ENCODE measurements at places on chromosomes 2 and 18.
A peak's percentile ranks its signal among the peaks of the same experiment; 100 is the strongest.

GRCh38 chr2:9220201-9220600 lies 13.6 kb downstream of the ASAP2 start:
- no peak for DNase-seq

- no peak for DNase-seq
Observed at GRCh38 chr2:151770995-151771394, 36.7 kb upstream of the NEB start.

DNA sequence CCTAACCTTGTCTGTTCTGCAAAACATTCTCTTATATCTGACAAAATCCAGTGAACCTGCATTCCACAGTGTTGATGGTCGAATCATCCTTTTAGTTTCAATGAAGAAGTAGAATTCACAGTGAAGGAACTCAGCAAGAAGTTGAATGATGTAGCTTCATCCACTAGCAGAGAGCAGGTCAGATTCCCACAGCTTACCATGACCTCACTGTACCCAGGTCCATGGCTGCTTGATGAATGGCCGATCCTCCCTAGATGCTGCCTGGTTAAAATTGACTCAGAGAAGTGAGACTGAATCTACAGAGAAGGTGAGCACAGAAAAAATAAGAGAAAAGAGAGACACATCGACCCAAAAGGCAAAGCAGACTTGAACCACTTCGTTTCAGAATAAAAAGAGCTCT lies 906.0 kb upstream of the CHAC2 start:
- DNase-seq, result no peak

DNA sequence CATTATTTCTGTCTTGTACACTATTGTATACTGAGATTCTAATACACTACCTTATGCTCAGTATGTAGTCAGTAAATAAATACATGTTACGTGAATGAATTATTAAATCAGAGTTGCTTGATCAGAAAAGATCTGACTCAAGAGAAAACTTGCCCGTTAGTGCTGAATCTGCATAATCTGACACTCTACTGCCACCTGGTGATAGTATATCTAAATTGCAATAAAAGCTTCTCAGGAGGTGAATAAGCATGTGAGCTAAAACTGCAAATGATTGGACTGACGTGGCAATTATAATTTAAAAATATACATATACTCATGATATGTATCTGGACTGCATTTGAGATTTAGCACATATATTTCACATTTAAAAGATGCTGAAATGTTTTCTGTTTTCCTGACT lies 70.4 kb downstream of the KIAA1328 start:
- DNase-seq, result no peak

DNA sequence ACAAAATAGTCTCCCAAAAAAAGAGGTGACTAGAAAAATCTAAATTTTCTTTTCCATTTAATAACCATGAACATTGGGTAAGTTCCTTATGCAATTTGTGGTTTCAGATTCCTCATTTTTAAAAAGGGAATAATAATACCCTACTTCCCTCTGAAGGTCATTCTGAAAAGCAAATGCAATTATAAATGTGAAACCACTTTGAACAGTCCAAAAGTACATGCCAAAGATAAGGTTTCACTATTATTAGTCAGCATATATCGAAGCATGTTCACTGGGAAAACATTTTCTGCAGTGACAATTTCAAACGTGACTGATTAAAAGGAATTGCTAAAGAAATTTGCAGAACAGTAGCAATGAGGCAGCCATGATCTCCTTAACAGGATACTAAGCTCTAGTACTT lies 100.1 kb upstream of the RNF152 start:
- no peak for DNase-seq

- DNase-seq, result no peak
Observed at GRCh38 chr2:152624805-152625204, 92.5 kb downstream of the PRPF40A start.

DNA sequence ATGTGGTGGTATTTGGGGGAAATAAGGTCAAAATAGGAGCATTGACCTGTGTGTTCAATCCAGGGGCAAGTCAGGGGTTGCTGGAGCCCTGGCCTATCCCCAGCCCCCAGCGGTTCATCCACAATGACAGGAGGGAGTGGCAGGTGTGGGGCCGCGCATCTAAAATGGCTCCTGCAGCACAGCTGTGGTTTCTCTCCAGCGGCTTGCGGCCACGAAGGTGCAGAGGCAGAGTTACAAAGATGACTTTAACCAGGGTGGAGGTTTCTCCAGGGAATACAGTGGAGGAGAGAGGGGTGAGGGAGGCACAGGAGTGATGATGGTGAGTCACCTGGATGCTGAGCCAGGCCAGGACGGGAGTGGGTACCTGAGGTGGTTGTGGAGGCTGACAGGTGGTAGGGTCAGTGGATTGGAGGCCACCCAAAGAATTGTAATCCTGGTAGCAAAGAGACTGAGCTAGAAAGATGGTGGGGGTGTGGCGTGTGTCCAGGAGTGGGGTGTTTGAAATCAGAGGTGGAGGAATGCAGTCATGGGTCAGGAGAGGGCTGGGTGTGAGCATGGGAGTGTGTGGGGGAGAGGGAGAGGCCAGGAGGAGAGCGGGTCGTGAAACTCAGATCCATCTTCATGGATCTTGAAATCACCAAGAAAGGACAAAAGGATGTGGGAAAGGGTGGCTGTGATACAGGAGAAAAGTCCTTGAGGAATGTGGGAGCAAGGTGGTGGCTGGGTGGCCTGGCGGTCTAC lies 83.2 kb downstream of the CTIF start:
- DNase-seq, result no peak

- no peak for DNase-seq
Observed at GRCh38 chr2:180747728-180748127, 232.7 kb upstream of the UBE2E3 start.

- no peak for DNase-seq
Observed at GRCh38 chr2:152781175-152781574, 62.8 kb downstream of the ARL6IP6 start.

- DNase-seq, result no peak
Observed at GRCh38 chr2:2834105-2834504, 503.0 kb upstream of the MYT1L start.

DNA sequence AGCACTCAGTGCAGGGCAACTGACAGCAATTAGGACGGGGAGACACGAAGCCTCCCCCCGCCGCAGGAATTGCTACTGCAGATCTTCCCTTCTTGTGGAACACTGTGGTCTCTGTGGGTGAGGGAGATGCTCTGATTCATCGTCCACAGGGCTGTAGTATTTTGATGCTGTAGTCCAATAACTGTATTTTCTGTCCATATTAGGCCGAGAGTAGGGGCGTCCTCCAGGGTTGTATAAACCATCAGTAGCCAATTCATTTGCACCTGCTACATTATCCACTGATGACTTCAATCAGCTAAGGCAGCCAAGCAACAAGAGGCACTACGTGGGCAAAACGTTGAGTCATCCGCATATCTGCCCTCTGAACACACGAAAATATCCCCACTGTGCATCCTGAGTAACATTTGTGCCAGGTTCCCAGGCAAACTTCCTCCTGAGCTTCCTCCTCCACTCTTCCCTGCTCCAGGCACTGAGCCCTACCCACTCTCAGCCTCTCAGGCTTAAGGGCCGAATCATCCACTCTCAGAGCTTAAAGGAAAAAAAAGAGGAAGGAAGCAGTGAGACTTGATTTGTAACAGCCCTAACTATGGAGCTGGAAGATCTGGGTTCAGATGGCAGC lies 62.1 kb downstream of the LBH start:
- peak; percentile 52 for DNase-seq

DNA sequence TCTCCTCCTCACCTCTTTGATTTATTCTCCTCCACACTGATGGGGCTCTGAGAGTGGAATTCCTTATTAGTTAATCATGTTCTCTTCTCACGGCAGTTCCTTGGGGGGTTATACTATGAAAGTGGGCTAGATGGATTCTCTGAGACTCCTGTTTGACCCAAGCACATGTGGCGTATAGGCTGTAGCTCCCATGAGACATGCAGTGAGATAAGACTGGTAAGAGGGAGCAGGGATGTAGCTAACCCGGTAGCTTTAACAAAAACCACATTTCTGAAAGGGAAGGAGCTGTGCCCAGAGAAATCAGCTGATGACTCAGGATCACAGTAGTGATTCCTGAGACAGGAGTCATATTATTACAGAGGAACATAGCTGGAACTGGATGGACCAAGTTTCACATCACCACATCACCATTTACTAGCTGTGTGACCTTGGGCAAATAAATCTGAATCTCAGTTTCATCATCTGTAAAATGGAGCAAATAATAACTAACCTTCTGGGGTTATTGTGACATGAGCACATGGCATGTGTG lies 82.9 kb downstream of the CRIM1 start:
- DNase-seq, result peak; percentile 73

GRCh38 chr2:162370931-162371330 lies 27.0 kb downstream of the GCA start:
- DNase-seq, result no peak

- no peak for DNase-seq
Observed at GRCh38 chr18:13486284-13486683, 240.1 kb downstream of the FAM210A start.

- no peak for DNase-seq
Observed at GRCh38 chr2:108010912-108011591, 24.7 kb downstream of the SLC5A7 start.

DNA sequence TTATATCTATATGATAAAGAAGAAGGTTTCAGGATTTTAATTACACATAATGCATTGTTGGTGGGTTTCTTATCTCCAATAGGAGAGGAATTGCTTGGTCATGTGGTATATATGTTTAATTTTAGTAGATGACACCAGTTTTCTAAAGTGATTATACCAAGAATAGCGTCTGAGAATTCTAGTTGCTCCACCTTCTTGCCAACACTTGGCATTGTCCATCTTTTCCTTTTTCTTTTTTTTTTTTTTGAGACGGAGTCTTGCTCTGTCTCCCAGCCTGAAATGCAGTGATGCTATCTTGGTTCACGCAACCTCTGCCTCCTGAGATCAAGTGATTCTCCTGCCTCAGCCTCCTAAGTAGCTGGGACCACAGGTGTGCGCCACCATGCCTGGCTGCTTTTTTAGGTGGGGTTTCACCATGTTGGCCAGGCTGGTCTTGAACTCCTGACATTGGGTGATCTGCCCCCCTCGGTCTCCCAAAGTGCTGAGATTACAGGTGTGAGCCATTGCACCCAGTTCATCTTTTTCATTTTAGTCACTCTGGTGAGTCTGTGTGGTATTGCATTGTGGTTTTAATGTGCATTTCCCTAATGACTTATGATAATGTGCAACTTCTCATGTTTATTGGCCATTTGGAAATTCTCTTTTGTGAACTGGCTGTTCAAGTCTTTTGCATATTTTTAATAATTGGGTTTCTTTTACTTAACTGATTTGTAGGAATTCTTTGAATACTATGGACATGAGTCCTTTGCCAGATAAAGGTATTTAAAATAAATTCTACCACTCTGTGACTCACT lies 37.3 kb upstream of the ZNF512 start:
- no peak for DNase-seq

DNA sequence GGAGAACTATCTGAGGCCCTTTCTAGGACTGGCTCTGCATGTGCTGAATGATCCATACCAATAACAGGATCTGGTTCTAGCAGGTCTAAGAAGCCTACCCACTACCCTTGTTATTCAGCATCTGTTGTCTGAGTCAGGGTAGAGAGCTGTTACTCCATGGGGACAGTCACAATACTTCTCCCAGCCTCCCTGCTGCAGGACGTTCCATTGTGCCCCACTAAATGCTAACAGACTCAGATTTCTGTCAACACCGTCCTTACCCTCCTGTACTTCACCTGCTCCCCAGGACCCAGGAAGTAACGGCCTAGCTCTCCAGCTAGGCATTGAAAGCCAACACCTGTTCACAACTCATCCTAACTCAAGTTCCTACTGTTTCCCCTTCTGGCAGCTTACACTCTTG lies 719.7 kb upstream of the ID2 start:
- DNase-seq, result no peak

DNA sequence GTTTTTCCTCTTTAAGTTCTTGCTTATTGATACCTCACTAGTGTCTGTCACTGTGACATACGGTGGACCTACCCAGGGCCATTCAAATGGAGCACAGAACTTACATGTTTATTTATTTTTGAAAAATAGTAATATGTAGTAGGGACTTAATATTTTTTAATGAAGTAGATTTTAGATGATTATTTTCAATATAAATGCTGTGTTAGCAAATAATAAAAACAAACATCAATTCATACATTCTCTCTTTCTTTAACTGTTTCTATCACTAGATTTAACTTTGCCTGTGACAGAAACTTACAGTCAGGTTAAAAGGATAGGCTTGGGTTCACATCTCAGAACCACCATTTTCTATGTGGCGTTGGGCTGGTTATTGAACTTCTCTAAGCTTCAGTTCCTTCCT lies 184.4 kb upstream of the RASGRP3 start:
- no peak for DNase-seq

GRCh38 chr18:62938006-62938405 lies 222.7 kb downstream of the PHLPP1 start:
- no peak for DNase-seq

DNA sequence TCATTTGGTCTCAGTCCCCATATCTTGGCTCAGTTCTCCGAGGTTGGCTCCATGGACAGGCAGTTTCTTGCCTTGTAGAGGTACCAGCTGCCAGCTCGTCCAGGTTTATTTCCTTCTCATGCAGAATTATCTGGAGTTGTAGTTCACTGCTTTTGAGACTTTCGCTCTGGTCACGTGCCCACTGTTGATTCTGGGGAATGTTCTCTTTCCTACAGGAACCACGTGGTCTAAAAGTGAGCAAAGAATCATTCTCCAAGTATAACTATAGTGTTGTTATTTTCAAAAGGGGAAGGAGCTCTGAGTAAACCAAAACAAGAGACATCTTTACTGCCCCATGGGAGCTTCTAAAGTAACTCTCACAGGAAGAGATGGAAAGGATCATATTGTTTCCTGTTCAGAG lies 41.2 kb upstream of the RAB27B start:
- no peak for DNase-seq

DNA sequence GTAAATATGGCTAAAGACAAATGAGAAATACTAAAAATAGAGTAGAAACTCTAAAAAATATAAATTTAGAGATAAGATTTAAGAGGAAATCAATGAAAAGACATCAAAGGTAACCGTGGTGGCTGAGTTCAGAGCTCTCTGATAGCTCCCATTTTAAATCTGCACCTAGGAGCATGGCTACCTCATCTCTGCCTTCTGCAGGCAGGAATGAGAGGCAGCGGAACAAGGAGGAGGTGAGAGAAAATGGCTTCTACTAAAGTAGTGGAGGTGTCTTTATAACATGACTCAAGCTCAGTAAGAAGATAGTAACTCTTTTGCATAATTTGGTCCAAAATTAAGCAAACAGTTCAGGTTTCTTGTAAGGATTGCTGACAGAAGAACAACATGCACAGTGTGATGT lies 758.7 kb upstream of the FSHR start:
- DNase-seq, result no peak

- no peak for DNase-seq
Observed at GRCh38 chr2:11483806-11484617, 18.1 kb upstream of the E2F6 start.

DNA sequence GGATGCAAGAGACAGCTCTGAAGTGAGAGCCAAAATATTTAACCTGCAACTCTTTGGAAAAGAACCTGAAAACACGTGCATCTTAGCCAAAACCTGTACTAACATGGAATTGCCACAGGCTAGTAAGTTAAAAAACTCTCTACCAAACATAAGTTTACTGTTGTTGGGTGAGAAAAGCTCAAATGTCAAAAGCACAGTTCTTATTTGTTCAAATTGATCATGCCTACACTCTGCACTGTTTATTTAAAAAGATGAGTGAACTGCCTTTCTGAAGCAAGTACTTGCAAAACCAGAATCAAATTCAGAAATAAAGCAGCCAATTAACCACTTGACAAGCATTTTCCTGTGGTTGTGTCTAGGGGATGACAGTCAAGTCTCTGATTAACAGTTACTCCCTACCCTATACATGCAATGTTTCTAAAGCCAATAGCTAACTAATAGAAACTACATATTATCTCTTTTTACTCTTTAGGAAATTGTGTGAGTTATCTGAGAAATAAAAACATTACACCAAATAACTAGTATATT lies 5.6 kb downstream of the IKZF2 start:
- DNase-seq, result no peak
